ENCODE measurements at places on chromosomes 6 and 20.

DNA sequence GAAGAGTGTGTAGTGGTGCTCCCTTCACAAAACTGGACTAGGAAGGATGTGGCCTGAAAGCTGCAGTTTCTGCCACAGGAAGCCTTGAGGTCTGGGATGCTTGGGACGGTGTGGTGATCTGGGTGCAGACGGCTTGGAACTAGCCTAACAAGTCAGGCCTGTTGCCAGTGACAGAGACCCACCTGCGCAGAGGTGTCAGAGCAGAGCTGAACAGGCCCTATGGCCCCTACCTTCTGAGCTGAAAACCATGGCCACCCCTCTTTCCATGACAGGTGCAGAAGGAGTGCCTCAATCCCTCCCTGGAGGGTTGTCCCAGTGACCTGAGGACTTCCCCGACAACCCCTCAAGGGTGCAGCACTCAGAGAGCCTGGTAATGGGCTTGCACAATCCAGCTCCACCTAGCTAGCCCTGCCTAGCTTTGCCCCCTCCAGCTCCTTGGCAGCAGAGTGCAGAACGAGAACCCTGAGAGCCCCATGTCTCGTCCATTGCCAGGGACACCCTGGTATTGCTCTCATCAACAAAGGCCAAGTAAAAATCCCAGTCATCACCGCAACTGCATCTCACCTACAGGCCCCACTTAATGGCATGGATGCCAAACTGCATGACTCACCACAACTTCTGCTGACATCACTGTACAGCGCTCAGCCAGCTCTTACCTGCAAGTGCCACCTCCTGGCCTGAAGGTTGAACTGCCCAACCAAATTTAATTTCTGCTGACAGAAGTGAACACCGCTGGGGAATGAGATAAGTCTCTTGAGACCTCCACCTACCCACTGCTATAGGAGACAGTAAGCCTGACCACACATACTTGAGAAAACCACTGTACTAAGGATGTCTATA, 563.1 kb downstream of the TFAP2A start:
- no peak for DNase-seq

GRCh38 chr6:163714179-163714578, 299.7 kb downstream of the QKI start:
- DNase-seq = no peak

- DNase-seq = no peak
Measured at GRCh38 chr20:40572251-40572650, 116.8 kb downstream of the MAFB start.

- DNase-seq = no peak
Measured at GRCh38 chr6:140069576-140069975, 695.1 kb upstream of the CITED2 start.

GRCh38 chr6:77055711-77056110, 407.6 kb downstream of the HTR1B start:
- DNase-seq = no peak

DNA sequence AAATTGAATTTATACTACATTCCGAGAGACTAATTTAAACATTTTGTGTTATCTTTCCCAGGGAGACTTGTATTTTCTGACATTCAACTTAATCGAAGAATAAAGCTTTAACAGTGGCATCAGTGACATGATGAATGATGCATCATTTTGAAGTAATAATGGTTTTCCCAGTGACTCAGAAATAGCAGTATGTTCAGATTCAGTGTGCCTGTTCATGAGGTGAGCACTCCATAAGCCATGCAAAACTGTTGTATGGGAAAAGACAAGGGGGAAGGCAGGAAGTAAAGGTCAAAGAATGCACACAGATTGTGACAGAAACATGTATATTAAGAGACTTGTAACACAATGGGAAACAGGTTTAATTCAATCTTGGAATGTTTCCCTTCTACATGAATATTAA, 1348.2 kb upstream of the GJE1 start:
- no peak for DNase-seq

DNA sequence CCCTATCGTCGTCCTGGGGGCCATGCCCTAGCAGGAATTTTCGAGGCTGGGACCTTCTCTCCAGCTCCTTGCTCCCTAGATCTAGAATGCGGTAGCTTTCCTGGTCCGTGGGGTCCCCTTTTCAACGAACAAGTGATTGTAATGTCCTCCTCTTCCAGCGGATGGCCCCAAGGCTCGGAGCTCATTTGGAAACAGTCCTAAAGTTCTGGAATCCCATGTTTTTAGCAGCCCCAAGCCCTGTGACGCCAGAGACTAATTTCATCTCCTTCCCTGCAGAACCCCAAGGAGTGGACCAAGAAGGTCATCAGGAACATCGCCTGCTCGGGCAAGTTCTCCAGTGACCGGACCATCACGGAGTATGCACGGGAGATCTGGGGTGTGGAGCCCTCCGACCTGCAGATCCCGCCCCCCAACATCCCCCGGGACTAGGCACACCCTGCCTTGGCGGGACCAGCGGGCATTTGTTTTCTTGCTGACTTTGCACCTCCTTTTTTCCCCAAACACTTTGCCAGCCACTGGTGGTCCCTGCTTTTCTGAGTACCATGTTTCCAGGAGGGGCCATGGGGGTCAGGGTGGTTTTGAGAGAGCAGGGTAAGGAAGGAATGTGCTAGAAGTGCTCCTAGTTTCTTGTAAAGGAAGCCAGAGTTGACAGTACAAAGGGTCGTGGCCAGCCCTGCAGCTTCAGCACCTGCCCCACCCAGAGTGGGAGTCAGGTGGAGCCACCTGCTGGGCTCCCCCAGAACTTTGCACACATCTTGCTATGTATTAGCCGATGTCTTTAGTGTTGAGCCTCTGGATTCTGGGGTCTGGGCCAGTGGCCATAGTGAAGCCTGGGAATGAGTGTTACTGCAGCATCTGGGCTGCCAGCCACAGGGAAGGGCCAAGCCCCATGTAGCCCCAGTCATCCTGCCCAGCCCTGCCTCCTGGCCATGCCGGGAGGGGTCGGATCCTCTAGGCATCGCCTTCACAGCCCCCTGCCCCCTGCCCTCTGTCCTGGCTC, 48.5 kb downstream of the PYGB start:
- peak; percentile 68 for DNase-seq

- DNase-seq = no peak
Measured at GRCh38 chr6:56729719-56730118, 87.0 kb upstream of the DST start.

- DNase-seq = peak; percentile 22
Measured at GRCh38 chr6:169701311-169701953, 397 bp downstream of the WDR27 start.

- DNase-seq = peak; percentile 27
Measured at GRCh38 chr6:26156850-26157250, 69.6 kb downstream of the HFE start.

Data from GM13977 (cell line).